ENCODE measurements at places on chromosomes 2 and 18.
A peak's percentile ranks its signal among the peaks of the same experiment; 100 is the strongest.

DNA sequence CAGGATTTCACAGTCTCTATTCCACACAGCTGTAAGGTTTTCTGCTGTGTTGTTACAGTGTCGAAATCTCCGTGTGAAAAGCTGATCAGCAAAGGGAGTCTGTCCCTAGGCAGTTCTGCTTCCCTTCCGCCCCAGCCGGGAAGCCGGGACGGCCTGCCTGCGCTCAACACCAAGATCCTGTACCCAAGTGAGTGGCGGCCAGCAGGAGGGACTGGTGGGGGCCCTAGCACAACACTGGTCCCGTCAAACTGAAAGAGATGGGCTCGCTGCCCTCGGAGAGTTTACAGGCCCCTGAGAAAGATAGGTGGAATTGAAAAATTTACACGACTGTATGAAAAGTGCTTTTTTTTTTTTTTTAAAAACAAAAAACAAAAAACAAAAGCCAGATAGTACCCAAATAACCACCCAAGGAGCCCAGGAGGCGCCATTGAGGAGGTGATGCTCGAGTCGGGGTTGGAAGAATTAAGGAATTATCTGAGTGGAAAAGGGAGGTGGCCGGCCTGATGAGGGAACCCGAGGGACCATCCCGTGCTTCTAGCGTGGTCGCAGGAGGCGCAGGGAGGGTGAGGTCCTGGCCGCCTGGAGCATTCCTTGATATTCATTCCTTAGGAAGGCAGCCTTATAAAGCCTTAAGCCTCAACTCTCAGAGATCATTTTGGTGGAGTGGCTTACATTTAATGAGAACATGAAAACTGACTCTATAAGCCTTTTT, 96.7 kb downstream of the DGKD start:
- no peak for DNase-seq

- no peak for DNase-seq
Observed at GRCh38 chr2:119495948-119496347, 28.3 kb downstream of the SCTR start.

GRCh38 chr2:85437488-85438200, 19.1 kb downstream of the SH2D6 start:
- DNase-seq = peak; percentile 47

DNA sequence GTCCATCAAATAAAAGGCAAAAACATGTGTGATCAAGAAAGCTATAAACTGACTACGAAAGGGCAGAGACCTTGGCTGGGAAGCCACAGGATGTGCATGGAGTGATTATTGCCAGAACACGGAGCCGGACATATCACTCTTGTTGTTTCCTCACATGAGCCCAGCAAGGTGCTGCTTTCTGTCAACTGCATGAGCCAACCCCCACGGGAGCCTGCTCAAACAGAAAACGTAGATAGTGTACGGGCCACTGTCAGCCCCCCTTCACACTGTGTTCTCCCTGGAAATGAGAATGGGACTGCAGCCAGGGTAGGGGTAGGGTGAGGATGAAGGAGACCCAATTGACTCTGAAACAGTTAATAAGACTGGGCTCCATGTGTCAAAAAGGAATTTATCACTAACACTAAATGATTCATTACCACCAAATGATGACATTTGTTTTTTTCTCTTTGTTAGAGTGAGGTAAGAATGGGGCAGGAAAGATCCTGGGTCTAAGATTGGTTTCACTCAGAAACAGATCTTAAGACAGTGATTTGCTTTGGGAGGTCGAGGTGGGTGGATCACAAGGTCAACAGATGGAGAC, 235.8 kb downstream of the MREG start:
- DNase-seq = no peak

GRCh38 chr2:181408861-181409260, 48.3 kb upstream of the ITGA4 start:
- no peak for DNase-seq

DNA sequence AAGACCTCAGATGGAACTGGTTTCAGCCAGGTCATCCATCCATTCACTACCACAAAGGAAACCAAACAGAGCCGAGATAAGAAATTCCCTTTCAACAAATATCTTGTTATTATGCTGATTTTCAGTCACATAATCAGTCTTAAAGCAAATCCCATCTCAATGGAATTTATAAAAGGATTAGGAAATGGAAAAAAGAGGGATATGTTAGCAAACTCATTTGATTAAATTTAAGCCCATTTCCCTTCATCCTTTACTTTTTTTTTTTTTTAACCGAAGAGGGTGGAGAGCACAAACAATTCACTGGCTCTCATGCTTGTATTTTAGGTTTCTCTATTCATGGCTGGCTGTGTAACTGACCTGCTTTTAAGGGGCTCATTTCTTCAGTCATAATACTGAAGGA, 109.0 kb upstream of the GATA6 start:
- no peak for DNase-seq

DNA sequence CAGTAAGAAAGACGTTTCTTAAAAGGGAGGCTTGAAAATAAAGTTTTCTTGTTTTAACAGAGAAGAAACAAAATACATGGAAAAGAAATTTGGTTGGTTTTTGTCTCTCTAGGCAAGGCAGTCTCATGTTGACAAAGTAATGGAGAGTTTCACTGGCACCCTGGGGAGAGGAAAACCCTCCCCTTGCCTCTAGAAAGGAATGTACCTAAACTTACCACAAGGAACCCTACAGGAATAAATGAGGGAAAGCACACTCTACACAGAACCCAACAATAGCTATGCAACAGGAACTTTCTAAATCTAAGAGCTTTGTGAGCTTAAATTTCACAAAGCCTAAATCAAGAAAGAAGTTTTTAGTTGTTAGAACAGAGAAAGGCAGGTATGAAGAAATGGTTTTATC, 37.0 kb downstream of the FIGN start:
- no peak for DNase-seq

GRCh38 chr2:128510701-128511397, 192.2 kb upstream of the HS6ST1 start:
- no peak for DNase-seq

- no peak for DNase-seq
Observed at GRCh38 chr2:4914551-4914950, 777.6 kb upstream of the SOX11 start.

DNA sequence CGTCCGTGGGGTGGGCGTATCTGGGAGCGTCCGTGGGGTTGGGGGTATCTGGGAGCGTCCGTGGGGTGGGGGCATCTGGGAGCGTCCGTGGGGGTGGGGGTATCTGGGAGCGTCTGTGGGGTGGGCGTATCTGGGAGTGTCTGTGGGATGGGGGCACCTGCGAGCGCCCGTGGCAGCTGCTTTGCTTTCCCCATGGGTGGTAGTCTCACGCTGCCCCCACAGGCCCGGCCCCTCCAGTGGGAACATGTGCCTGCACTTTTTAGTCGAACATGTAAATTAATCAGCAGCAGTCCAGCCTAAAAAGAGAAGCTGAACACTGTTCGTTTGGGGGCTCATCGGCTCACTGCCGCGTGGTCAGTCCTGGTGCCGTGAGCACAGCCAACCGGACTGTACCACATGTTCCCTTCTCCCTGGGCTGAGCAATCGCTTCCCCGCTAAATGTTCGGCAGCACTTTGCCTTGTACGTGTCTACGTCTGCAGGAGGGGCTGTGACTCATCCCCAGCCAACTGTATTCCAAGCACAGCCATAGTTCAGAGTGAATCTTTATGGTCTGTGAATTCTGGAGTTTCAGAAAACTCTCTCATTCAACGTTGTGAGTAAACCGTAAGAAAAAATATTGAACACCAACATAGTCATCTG, 271.5 kb downstream of the AGAP1 start:
- DNase-seq = no peak

DNA sequence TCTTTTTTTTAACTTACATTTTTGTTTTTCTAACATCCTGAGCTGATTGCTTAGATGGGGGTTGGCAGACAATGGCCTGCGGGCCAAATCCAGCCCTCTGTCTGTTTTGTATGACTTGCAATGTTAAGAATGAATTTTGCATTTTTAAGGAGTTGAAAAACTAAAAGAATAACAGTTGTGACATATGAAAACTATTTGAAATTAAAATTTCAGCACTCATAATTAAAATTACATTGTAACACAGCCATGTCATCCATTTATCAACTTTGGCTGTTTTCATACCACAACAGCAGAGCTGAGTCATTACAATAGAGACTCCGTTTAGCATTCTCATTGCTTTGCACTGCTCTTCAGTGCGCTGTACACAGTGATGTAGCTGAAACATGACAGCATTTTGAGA, 94.1 kb upstream of the MC4R start:
- DNase-seq = no peak

- DNase-seq = no peak
Observed at GRCh38 chr2:72004976-72005375, 142.7 kb downstream of the CYP26B1 start.

- DNase-seq = no peak
Observed at GRCh38 chr2:120855855-120856405, 120.3 kb downstream of the GLI2 start.

DNA sequence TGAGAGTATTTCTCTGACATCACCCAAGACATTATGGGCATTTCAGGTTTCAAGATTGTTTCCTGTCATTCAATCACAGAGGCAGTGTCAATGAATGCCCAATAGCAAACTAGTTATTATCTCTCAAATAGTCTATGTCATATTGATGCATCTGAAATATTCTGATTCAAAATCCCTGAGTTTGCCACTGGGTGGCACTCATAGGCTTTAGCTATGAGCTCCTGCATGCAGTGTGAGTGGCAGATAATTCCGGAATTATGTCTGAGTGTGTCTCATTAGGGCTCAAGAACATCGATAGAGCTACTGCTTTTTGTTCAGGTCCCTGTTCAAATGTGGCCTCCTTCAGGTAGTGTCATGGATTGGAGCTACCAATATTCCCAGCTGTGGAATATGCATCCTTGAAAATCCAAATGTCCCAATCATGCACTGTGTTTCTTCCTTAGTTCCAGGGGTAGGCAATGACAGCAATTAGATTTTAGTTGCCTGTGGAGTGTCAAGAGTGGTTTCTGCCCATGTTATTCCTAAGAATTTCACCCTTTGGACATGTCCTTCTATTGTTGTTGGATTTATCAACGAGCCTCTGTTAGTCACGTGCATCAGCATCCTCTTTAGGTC, 7.8 kb upstream of the OR6B3 start:
- peak; percentile 33 for DNase-seq

DNA sequence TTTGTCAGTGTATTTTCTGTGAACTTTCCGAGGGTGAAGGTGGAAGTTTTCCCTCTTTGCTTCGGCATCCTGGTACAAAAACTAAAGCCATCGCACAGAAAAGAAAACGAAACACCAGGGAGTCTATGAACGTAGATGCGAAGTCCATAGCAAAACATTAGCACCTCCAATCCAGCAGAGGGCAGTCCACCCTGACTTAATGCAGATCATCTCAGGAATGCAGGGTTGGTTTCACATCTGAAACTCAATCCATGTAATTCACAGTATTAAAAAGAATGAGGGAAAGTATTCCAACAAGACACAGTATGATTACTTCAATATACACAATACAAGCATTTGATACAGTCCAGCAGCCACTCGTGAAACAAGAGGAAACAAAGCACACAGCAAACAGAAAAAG, 70.8 kb downstream of the RTP5 start:
- DNase-seq = no peak

DNA sequence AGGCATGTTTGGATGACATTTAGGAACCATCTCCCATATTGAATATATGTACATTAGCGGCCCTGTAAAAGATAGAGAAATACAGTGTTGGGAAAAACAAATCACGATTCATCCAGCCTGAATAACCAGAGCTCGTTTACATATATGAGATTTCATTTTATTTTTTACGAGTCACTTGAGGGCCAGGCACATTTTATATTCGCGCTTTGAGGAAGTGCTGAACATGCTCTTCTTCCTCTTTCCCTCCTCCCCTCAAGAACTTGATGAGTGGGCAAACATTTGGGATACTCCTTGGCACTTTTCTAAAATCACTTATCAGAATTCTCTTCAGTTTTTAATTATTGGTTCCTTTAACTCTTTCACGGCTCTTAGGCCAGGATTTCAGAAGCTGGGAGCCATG, 268.0 kb upstream of the TANK start:
- no peak for DNase-seq

Data from stimulated activated CD8-positive, alpha-beta memory T cell treated with anti-CD3 and anti-CD28 coated beads, Interleukin-12 subunit alpha, Interleukin-12 subunit beta, amount 100 ng/mL, for 1 hour (primary cell).